Fibroblast of the conjunctiva (primary cell): ENCODE measurements at places on chromosomes 7 and 10.

- no peak for DNase-seq
These were observed at the start of gene CRPPA for GRCh38 chr7:16421333-16422102. CRPPA (minus strand) TSS chr7:16421538; CDS start chr7:16421322, 216 bp downstream.

DNA sequence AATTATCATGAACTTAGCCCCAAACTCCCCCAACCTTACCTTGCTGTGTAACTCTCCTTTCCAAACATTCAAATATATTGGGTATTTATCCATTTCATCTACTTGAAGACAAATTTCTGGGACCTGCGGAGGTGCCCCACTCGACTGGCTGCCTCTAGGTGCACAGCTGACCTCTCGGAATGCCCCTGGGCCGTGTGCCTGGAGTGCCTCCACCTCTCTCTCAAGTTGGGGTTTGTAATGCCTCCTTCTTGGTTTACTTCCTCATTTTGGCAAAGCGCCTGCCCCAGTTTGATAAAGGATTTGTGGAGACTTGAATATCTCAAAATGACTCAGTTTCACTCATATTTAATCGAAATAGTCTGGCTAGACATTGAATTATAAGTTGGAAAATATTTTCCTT is 16.6 kb downstream of the ZNF777 start:
- DNase-seq: no peak

GRCh38 chr10:32433542-32433941 is 12.4 kb upstream of the CCDC7 start:
- no peak for DNase-seq

- DNase-seq: no peak
These were observed 10.4 kb upstream of the USP54 start for GRCh38 chr10:73601486-73601921.

DNA sequence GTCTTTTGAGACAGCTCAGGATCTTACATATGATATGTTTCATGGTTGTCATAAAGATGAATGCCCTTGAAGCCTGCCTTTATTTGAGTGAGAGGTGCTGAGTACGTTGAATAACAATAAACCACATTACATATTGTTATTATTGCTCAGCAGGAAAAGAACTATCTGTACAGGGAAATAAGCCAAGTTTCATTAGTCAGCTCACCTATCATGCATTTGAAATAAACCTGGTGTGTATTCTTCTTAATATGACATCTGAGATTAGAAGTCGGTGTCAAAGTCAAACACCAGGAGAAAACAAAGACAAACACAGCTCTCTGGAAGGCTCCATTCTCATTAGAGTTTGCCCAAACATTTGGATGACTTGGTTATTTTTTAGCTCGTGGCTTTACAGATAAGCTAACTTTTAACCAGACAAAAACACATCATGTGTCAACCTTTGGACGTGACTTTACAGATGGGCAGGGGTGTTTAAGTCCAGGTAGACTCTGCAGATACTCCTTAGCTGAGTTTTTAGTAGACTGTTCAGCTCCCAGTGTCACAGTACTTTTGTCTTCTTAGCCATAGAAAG is 71.2 kb upstream of the AOAH start:
- DNase-seq: no peak

- peak; percentile 84 for DNase-seq
These were observed 57.1 kb downstream of the STK17A start for GRCh38 chr7:43639858-43640491.

- DNase-seq: no peak
These were observed 1094.4 kb upstream of the C7orf33 start for GRCh38 chr7:147496209-147496608.

DNA sequence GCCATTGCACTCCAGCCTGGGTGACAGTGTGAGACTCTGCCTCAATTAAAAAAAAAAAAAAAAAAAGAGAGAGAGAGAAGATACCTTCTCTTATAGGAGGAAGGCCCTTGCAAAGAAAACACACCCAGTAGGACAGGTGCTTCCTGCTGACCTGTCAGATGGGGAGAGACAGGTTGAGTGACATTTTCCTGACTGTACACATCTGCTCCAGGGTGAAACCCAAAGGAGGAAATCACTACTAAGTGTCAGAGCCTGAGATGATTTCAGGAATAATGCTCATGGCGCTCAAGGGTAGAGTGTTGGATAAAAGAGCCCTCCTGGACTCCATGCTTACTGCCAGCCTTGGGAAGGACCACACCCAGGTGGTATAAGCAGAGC is 1.7 kb upstream of the STN1 start:
- DNase-seq: no peak

DNA sequence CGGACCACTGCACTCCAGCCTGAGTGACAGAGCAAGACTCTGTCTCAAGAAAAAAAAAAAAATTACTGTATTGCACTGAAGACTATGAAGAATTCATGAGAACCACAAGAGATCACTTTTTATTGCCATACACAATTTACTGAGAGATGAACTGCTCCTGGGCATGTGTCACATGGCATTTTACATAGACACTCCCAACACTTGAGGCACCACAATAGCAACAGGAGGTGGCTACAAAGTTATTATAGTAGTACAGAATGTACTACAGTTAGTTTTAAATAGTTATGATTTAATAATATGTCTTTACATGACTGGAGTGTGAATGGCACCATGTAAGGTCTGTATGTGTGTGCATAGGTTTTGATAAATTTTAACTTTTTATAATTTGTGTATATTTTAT is 70.6 kb downstream of the KMT2E start:
- DNase-seq: no peak

DNA sequence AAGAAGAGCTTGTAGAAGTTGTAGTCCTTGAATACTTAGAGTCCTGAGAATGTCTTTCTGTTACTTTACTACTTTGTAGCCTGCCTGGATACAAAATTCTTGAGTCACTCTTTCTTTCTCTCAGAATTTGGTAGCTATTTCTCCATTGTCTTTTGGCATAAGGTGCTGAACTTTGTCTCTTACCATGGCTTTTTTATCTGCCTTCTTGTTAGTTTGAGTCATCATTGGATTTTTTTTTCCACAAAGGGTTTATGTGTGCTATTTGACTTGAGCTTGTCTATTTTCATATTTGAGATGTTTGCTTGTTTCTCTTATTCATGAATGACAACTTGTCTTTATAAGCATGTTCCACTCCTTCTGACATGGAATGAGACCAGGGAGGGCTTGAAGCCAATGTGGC is 74.5 kb upstream of the EXOC6 start:
- DNase-seq: no peak

DNA sequence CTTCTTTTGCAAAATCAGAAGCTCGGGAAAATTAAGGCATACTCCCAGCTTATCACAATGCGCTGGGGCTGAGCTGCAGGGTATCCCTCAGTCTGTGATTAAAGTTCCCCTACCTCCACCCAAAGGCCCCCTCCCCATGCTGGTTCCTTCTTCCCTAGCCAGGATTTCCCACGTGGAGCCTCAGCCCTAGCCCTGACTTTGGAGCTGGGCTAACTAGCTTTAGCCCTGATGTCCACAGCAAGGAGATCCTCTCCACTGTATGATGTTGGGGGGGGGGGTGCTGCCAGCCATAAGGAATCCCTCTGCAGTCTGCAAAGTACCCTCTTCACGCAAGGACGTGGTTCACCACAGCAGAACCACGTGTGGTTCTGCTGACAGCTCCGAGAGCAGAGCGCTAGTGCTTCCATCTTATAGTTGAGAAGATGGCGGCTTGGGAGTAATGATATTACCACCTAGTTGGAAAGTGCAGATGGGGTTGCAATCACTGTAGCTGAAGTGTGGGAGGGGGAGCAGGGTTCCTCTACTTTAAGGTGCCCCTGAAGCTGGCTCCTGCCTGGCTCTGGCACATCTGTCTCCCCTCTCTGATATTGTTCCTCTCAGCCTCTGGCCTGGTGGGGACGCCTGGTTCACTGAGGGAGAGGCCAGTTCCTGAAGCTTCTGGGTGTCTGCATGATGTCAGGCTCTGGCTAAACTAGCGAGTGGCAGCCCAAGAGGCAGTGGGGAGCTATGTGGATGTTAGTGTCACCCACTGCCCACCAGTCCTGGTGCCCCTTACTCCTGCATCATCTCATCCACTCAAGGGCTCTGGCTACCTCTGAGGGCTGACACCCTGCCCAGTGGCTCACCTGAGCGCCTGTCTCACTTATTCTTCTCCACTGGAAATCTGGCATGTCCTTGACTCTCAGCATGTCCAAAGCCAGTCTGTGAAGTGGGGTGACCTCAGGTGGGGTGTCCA is 270.7 kb downstream of the RPS24 start:
- DNase-seq: no peak

GRCh38 chr7:84362828-84363227 is 168.2 kb upstream of the SEMA3A start:
- no peak for DNase-seq

GRCh38 chr10:124332426-124332825 is 86.3 kb downstream of the OAT start:
- no peak for DNase-seq

- no peak for DNase-seq
These were observed 144.5 kb upstream of the PTN start for GRCh38 chr7:137488038-137488437.

GRCh38 chr10:117342641-117343040 is 32.6 kb downstream of the PDZD8 start:
- DNase-seq: peak; percentile 28

- DNase-seq: no peak
These were observed 87.5 kb upstream of the ZNF92 start for GRCh38 chr7:65285906-65286864.

DNA sequence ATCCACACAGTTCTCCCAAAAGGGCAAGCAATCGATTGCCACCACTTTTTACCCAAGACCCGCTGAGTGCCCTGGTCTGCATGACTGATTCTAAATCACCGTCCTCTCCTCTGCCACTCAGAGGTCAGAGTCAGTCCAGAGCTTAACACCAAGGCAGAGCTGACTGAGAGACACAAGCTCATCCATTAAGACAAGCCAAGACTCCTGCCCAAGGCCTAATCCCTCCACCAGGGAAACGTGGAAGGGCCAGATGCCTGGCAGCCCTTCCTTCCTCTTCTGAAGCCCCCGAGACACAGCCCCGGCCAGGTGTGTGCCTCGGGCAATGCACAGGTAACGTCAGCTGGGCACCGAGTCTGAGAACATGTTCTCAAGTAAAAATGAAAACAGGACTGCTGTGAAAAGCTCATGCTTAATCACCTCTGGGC is 51.7 kb downstream of the DIP2C start:
- no peak for DNase-seq

DNA sequence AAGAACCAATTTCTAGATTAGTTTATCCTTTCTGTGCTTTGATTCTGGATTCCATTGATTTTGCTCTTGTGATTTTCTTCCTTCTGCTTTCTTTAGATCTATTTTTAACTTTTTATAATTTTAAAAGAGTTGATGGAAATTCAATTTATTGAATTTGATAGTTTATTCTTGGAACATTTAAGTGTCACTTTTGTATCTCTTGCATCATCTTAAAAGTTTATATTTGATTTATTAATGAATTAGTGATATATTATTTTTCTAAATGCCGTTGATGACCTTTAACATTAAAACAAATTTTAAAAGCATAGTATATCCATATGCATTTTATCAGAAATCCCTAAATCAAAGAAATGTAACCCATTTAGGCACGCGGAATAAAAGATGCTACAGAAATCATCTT is 26.9 kb downstream of the DMTF1 start:
- DNase-seq: no peak

DNA sequence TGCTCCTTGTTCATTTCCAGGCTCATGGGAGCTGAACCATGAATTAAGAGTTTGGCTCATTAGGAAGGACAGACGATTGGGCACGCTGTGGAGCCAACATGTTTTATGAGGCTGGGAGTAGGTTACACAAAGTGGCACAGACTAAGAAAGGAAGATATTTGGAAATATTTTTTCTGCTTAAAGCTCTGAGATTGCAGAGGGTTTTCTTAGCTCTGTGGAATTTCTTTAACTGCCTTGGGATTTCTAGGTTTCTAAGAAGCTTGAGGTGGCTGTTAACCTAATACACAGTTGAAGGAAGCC is 344.6 kb downstream of the RNLS start:
- no peak for DNase-seq

DNA sequence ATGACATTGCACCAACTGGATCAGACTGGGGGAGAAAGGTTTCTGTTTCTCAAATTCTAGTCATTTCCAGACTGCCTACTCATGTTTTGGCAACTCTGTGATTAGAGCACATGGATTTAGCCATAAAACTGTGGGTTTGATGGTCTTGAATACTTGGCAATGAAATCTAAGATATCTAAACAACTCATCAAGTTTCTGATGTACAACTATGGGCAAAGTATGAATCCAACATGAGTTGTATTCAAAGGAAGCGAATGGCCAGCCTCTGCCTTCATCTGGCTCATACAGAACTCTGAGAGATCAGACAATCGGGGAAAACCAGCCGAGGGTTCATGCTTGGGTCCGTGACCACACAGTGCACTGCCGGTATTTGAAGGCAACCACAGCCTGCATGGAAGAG is 144.3 kb downstream of the ADAM12 start:
- DNase-seq: no peak

DNA sequence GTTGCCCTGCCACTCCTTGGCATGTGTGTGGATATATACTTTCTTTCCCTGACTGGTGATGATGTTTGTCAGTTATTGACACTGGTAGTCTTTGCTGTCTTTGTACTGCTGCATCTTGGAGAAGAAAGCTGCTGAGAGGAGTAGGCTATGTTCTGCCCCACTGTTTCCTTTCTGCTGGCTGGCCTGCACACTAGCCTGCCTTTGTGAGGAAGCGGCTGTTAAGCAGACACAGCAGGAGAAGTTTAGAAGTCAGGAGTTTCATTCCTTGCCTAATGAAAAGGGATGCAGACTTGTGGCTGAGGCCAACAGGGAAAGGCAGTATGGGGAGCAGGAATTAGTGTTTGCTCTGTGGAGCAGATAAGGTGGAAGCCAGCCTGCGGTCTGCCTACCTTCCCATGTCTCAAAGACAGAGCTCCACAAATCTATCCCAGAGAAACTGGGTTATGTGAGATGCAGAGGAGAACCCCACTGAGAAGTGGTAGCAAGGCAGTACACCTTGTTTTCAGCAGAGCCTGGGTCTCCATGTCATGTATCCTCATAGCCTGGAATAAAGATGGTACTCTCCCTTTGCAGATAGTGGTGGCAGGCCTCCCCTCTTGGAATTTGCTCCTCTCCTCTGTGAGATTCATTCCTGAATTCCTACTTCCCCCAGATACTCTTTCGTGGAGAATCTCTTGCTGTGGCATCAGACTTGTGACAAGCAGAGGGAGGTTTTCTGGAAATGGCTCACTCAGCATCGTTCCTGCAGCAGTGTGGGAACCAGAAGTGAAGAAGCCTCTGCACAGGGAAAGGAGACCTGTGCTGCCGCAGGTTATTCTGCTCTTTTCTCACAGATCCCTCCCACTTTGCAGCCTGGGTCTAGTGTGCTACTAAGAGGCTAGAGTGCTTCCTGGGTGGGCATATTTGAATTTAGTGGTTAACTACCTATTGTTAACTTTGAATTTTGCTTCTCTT is 130.2 kb downstream of the LRRC4 start:
- no peak for DNase-seq
